ENCODE measurements at places on chromosomes 5 and 9.
A peak's percentile ranks its signal among the peaks of the same experiment; 100 is the strongest.

GRCh38 chr9:80890124-80890523, 799.2 kb downstream of the TLE1 start:
- DNase-seq: no peak

DNA sequence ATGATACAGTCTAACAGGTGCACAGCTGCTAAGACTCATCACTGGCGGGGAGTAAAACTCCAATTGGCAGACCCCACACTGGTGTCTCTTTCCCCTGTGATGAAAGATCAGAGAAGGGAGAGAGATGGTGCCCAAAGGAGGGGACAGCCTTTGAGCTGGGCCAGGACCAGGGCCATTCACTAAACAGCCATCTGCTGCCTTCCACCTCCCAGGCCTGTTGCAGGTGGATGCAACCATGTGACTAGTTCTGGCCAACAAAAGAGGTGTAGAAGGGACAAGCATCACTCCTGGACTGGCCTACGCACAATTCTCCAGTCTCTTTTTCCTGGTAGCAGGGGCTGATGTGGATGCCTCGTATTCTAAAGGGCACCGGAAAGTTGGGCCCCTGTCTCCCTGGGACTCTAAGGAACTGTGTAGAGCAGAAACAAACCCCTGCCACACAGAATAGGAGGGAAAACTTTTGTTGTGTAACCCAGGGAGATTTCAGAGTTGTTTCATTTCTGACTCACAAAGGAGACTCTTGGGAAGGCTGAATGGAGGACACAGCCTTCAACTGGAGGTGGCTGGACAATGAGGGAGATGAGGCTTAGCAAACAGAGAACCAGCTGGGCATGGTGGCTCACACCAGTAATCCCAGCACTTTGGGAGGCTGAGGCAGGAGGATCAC, 26.9 kb downstream of the TNIP1 start:
- no peak for DNase-seq

- DNase-seq: no peak
Observed at GRCh38 chr9:97529363-97530076, 28.1 kb downstream of the TMOD1 start.

DNA sequence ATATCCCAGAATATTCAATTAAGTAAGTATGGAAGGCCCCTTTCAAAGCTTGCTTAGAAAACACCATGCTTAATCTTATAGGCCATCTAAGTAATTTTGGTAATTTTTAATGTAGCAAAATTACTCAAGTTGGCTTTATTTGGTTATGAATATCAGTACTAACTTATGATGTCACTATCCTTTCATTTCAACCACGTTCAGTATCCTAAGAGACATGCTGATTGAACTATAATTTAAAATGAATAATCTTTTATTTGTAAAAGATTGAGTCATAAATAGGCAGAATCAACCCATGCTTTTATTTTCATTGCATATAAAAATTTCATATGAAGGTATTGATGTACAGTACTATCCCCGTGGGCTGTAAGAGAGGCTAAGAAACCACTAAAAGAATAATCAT, 386.9 kb downstream of the RAB3C start:
- no peak for DNase-seq

DNA sequence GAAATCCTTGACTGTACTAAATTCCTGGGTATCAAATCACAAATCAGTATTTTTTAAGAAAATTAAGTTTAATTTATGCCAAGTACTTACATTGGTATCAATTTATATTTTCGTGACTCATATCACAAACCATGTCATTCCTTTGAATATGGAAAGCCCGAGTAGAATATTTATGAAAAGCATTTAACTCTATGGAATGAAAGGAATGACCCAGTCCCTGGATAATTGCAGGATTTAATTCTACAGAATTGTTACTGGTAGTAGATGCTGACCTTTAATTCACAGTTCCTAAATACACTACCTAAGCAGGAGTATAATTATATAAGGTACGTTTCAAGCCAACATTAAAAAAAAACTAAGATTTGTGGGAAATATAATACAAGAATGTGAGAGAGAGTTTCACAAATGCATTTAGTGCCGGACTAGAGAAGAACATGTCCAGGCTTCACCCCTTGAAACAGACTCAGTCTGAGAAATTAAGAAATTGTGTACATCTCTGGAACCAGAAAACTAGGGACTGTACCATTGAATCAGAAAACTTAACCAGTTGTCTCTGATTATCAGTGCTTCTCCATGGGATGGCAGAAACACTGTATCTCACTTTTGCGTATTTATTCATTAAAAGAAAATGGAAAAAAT, 28.5 kb upstream of the PLPPR1 start:
- DNase-seq: no peak

GRCh38 chr5:127406326-127407121, 110.9 kb upstream of the PRRC1 start:
- DNase-seq: no peak

- no peak for DNase-seq
Observed at GRCh38 chr9:106623558-106623957, 239.4 kb upstream of the ZNF462 start.

DNA sequence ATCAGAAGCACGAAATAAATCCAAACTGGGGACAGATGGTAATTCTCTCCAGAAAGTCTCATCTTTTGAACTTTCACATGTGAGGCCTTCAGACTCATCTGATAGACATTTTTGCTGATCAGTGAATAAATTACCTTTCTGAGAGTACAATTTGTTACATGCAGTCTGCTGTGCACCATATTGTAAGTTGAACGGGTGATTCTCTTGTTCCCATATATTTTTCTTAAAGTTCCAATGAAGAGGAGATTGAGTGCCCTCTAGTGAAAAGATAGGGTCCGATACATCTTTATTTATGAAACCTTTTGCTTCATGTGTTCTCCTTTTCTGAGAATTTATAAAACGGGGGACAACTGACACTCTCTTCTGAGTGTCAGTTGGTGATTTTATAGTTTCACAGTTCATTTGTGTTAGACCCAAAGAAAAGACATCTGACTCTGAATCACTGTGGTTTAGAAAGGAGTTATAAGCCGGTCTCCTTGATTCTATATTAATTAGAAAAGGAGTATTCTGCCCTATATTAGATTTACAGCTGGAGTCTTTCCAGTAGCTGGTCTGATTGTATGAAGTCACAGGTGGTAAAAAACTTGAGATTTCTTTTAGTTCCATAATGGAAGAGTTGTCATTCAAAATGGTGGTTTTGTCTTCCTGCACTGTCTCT, 30.4 kb downstream of the GNG10 start:
- DNase-seq: peak; percentile 26

DNA sequence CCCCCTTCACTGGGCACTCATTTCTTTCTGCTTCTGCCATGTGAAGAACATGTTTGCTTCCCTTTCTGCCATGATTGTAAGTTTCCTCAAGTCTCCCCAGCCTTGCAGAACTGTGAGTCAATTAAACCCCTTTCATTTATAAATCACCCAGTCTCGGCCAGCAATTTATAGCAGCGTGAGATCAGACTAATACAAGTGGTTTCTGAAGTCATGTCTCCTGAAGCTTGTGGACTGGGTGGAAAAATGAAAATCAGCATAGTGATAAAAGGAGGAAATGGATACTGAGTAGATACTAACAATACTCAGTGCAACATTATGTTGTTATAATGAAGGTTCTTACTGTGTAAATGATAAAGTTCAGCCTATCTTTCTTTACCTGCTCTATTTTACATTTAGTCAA, 35.1 kb downstream of the NNT start:
- DNase-seq: no peak

DNA sequence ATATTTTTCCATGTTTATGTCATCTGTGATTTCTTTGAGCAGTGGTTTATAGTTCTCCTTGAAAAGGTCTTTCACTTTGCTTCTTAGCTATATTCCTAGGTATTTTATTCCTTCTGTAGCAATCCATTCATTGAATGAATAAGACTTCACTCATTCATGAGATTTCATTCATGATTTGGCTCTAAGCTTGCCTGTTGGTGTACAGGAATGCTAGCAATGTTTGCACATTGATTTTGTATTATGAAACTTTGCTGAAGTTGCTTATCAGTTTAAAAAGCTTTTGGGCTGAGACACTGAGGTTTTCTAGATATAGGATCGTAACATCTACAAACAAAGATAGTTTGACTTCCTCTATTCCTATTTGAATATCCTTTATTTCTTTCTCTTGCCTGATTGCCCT, 15.9 kb downstream of the RLN2 start:
- no peak for DNase-seq

DNA sequence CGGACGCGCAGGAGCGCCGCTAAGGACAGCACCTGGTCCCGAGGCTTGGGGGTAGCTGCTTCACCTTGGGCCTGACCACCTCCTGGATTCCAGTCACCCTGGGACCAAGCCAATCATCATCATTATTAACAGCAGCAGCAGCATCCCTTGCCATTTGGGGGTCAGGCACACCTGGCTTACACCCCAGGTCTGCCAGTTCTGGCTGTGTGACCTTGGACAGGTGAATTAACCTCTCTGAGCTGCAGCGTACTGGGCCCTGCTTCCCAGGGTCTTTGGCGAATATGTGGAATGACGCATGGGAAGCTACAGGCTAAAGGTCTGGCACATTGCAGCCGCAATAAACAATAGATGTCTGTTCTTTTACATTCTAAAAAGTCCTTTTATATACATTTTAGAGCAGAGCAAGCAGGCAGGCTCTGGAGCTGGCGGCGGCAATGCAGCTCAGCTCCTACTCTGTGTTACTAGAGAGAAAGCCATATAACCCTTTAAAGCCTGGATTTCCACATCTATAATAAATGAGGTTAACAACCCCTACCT, 97.8 kb upstream of the CPLX2 start:
- DNase-seq: no peak

- DNase-seq: no peak
Observed at GRCh38 chr9:10032166-10032565, 580.6 kb downstream of the PTPRD start.

DNA sequence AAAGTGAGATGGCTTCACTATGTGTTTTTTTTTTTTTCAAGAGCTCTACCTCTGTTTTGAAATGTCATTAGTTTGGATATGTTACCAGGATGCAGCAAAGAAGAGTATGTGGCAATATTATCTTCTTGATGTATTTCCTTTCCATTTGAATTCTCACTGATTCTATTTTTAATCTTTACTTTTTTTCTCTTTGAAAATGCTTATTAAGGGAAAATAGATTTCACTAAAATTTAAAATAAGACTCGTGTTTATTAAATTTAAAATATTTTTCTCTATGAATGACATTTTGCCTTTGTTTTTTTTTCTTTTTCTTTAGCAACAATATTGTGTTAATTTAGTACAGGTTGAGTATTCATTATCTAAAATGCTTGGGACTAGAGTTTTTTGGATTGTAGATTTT, 29.2 kb downstream of the TENT2 start:
- DNase-seq: no peak

DNA sequence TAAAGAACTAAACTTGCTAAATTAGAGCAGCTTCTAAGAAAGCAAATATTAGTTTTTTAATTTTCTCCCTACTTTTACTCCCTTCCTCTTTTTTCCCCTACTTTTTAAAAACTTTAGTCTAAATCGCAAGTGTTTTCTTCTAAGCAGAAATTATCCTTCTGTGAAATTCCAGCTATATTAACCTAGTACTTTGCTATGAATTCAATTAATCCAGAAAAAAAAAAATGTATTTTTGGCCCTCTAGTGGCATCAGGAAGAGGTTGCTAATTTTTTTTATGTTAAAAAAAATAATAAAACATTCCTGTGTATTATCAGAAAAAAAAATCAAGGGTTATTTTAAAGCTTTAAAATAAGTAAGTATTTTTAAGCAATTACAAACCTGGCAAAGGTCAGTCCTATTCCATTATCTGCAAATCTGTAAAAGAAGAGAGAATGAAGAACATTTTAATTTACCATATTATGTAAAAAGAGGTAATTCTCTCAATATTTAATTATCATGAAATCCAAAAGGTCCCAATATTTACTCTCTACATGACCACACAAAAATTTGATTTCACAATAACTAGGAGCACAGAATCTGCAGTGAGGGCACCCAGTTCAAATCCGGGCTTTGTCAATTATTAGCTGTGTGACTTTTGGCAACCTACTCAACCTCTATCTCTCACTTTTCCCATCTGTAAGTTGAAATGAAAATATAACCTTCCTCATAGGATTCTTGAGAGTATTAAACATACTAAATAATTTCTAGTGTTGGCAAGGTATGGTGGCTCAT, 52.0 kb downstream of the CEMIP2 start:
- no peak for DNase-seq

DNA sequence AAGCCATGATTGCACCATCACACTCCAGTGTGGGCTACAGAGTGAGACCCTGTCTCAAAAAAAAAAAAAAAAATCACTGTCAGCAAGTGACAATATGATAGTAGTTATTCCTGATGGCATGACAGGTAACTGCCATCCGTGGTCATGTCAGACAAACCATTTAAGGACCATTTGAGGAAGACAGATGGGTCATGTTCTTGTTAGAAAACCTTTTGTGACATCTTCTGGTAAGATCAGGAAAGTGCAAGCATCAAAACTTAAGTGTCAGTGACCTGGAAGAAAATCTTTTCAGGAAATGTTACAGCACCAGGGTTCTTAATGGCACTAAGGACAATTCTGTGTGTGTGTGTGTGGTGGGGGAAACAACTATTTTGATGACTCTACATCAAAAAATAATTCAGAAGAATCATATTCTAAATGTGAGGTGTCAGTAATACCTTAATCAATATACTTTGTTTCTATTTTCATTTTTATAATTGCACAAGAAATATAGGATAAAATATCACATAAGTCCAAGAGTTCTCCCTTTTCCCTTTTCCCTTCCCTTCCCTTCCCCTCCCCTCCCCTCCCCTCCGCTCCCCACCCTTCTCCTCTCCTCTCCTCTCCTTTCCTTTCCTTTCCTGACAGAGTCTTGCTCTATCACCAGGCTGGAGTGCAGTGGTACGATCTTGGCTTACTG, 17.8 kb downstream of the SLC38A9 start:
- DNase-seq: no peak

DNA sequence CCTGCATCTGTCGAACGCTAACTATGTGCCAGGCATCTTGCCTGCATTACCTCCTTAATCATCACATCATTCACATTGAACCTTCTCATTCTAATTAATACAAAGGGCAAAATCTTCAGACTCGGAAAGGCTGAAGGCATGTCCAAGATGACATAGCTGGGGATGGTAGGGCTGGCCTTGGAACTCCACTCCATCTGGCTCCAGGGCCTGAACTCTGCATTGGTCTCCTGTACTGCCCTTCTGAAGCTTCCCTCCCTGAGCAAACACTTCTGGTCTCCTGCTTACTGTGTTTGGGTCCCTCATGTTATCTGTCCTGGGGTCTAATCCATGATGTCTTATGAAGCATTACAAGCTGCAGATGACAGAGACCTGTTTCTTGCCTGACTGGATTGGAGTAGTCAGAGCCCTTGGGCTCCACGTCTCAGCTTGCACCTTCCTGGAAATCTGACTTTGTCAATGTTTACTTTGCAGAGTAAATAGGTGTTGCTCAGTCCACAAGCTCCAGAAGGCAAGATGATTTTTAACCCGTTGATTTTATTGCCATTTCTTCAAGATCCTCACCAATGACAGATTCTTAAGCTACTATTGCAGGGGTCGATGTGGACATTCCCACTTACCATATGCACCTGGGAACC, 106.1 kb downstream of the GALNT10 start:
- DNase-seq: no peak

DNA sequence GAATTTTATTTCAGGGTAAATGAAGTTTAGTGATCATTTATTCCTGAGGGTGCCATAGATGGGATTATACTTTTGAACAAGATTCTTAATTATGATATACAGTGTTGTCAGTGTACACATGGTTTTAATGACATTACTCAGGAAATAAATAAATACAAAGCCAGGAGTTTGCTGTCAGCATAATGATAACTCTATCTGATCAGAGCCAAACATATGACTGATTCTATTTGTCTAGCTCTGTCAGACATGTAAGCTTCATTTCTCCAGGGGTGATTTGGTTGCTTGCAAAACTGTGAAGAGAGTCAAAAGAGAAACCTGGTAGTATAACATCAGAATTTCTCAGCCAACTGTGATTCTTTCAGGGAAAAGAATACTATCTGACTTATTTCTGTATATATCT, 1425.8 kb upstream of the C9orf72 start:
- DNase-seq: no peak

Data from CD4-positive, alpha-beta T cell treated with Interleukin-17A for 1 hour (primary cell).